Vagina (tissue), 2 donors: ENCODE measurements at places on chromosomes 5 and 9. TPM values are rescaled to one million over a fixed set of nuclear protein-coding genes. Genes with fewer than 3 reads are reported as not detected.

Gene OTP
- not detected for total RNA-seq

Gene CBY3
- not detected for total RNA-seq

Gene S1PR3
- 39.3 TPM for total RNA-seq

Gene TNC
- total RNA-seq: 18.7 TPM

Gene TEX48
- total RNA-seq: not detected

DNA sequence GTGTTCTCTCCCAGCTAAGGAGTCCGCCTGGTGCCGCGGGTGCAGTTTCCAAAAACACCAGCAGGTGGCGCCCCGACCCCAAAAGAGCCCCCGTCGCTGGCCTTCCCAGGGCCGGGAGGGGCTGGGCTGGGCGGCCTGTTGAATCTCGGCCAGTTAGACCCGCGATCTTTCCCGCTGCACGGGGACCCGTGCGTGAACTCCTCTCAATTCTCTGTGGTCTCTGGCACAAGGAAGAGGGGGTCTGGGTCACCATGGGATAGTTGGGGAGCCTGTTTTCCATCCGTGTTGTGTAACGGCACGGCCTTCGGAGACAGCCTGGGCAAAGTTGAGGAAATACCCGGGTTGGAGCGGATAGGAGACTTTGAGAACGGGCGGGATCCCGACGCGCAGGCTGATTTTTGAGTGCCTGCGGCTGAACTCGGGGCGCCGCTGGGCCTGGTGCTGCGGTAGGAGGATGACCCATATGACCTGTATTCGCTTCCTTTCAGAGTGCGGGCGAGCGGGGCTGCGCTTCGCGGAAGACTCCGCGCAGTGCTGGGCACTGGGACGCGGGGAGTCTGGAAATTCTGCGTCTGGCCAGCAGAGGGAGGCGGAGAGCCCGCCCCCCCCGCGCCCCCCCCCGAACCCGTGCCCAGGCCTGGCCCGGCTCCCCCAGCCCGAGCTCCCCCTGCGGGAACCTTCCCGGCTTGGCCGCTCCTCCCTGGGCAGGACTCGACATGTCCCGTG, 7.9 kb upstream of the PSD2 start:
- no peak for DNase-seq

- no peak for DNase-seq
Observed at GRCh38 chr5:56575821-56576220, 239.5 kb upstream of the MAP3K1 start.

- DNase-seq: no peak
Observed at GRCh38 chr5:163509291-163509951, 4.0 kb downstream of the MAT2B start.

DNA sequence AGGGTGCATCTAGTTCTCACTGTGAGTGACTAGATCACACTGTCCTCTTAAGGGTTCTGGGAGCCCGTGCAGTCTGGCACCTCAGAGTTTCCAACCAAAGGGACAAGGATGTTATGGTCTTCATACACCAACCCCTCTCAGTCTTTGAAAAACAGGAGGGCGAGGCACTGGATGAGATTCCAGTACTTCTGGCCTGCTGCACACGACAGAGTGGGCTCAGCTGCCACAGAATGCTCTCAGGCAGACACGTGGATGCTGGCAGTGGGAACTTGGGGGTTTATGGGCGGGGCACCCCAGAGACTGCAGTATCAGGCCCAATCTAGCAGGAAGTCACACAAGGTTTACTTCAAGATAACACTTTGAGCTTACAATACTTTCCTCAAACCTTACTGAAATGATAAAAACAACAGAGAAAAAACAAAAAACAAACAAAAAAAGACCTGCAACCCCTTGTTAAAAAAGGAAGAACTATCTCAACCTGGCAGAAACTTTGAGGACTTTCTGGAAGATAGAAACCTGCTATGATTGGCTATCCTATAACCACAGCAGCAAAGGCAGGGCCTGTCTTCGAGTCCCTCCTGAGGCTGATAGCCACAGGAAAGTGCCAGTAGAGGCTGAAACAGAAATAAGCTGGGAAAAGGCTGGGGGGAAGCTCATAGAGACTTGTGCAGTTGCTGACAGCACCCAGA, 28.3 kb upstream of the TGFBR1 start:
- peak; percentile 54 for DNase-seq

- DNase-seq: no peak
Observed at GRCh38 chr5:130052752-130053151, 148.5 kb downstream of the CHSY3 start.
